Activated CD8-positive, alpha-beta memory T cell treated with anti-CD3 and anti-CD28 coated beads for 4 hours (primary cell): ENCODE measurements at places on chromosomes 2 and 18.

DNA sequence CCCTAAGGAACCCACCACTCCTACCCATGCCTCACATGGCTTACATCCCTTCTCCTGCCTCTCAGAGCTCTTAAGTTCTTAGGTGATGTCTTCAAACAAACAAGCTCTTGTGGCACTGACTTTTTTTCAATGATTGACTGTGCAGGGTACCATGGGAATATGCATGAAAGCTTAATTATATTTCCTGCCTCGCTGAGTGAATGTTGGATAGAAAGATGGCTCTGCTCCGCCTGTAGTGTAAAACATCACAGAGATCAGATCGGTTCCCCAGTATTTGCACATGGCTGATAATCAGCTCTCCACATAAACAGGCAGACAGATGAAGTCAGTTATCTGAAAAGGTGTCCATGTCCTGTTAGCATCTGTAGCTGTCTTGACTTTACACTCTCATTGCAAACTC is 820.8 kb downstream of the TDRD15 start:
- no peak for DNase-seq

GRCh38 chr2:100228415-100228814 is 86.0 kb upstream of the AFF3 start:
- no peak for DNase-seq

- no peak for DNase-seq
These were observed 300.1 kb downstream of the TSN start for GRCh38 chr2:122055521-122055931.

DNA sequence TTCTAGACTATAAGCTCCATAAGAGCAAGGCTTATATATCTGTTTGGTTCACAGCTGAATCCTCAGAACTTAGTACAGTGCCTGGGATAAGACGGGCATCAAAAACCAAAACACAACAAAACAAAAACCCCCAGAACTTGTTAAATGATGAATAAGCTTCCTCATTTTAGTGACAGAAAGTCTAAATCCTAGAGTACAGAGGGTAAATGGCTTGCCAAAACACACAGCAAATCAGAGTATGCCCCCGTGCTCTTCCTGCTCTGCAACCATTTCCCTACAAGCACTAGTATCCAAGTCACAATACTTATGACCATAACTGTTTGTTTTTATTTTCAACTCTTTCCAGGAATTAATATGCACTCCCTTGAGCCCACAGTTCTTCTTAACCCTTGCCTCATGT is 10.1 kb downstream of the ZNF521 start:
- no peak for DNase-seq

- no peak for DNase-seq
These were observed 32.4 kb downstream of the HS1BP3 start for GRCh38 chr2:20618468-20618885.

- no peak for DNase-seq
These were observed 24.0 kb downstream of the WIPF1 start for GRCh38 chr2:174573621-174574081.
